Stimulated activated CD4-positive, alpha-beta T cell treated with anti-CD3 and anti-CD28 coated beads, Interleukin-2, amount 100 ng/mL, for 24 hours (primary cell): ENCODE measurements at places on chromosomes 5 and 9.

DNA sequence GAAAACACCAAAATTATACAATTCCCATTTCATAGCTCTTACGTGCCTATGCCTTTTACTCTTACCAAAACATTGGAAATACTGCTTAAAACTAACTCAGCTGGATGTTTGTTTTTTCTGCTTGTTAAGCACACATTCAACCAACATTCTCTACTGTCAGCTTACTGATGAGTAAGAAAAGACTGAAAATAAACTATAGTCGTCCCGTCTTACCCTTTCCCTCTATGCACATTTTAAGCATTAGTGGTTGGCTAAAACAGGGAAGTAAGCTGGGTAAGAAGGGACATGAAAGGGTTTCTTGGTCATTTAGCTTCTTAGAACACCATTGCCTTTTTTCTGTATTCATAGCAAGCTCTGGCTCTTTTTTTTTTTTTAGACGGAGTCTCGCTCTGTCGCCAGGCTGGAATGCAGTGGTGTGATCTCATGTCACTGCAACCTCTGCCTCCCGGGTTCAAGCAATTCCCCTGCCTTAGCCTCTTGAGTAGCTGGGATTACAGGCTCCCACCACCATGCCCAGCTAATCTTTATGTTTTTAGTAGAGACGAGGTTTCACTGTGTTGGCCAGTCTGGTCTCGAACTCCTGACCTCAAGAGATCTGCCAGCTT is 232.1 kb upstream of the PCSK5 start:
- no peak for DNase-seq

GRCh38 chr5:541539-542318 is 17.5 kb upstream of the SLC9A3 start:
- DNase-seq: no peak

DNA sequence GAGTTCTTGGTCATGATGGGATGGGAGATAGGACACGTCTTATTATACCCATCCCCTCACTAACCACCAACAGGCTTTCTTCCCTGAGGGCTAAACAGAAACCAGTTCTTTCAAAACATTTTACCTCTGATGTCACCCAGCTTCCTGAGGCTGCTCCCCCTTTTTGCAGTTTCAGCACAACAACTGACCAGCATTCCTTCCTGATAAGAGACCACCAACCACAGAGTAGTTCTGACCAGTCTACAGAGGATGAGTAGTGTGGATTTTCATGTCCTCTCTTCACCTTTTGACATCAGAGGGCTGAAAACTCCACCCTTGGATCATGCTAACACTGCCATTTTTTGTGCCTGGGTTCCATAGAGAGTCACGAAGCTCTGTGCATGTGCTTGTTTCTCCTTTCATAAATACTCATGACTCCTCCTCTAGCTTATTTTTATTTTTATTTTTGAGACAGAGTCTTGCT is 82.6 kb downstream of the OSTF1 start:
- no peak for DNase-seq

DNA sequence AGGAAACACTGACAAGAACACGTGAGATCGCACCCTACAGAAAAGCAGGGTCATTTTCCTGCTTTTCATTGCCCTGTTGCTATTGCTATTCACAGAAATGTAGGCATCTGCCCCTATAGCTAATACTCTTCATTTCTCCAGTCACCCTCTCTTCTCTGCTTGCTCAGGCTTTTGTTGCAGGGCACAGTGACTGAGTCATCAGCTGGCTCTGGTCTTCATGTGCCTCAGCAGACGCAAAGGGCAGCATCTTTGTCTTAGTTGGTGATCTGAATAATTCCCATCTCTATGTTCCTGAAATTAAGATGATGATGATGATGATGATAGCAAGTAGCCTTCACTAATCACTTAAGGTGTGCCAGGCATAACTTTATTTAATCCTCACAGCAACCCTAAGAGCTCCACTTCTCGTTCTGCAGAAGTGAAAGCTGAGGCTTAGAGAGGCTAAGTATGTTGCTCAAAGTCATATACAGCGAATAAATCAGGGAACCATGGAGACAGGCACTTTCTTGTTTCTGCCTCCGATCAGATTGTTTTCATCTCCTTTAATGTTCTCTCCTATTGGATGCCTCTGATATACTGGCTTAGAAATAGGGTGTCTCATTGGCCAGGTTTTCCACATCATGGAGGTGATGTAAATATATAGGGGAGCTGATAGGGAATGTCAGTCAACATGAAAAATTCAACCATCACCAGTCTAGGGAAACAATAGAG is 133.0 kb upstream of the STK32A start:
- DNase-seq: no peak
